A172 (cell line): ENCODE measurements at places on chromosomes 11 and 22. TPM values are rescaled to one million over a fixed set of nuclear protein-coding genes. Genes with fewer than 3 reads are reported as not detected.

DNA sequence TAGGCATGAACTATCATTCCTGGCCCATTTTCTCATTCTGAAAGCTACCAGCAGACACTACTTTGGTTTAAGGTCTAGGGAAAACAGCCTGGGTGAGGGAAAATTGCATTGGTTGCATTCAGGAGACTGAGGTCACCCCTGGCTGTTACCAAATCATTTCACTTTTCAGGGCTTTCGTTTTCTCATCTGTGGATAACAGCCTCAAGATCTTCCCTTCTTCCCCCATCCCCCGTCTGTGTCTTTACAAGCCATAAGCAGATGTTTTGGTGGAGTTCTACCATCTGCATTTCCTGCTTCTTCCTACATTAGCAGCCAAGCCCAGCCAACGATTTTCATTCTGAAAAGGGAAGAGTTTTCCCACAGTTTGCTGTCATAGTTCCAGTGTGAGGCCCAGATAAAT, 130.4 kb downstream of the HIPK3 start:
- no peak for DNase-seq

DNA sequence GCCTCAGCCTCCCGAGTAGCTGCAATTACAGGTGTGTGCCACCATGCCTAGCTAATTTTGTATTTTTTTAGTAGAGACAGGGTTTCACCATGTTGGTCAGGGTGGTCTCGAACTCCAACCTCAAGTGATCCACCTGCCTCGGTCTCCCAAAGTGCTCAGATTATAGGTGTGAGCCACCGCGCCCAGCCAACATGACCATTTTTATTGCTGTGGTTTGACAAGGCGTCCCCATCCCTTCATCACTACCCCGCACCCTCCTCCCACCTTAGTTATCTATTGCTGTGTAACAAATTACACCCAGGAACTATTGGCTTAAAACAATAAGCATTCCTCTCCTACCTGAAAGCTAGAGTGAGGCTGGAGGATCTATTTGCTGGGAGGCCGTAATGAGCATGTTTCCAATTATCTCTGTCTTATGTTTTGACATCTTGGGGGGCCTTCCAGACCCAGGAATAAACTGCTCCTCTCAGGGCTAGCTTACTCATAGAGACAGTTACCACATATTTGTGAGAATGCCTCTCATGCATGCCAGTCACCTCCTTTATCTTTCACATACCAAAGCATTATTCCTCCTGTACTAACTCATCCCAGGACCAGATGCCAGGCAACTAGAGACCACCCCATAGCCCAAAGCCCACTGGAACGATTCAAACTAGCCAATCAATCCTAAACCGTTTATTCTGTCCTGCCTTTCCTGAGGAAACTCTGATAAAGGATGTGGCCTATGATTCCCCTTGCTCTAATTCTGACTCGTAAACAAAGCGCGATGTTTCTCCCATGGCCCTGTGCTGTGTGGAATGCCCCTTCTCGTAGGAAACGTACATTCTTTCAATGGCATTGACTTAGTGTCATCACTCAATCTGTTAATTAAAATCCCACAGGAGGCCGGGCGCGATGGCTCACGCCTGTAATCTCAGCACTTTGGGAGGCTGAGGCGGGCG, 19.4 kb downstream of the SNU13 start:
- peak; percentile 82 for DNase-seq

The NCF4 gene
- total RNA-seq, result not detected in 2 replicates

DNA sequence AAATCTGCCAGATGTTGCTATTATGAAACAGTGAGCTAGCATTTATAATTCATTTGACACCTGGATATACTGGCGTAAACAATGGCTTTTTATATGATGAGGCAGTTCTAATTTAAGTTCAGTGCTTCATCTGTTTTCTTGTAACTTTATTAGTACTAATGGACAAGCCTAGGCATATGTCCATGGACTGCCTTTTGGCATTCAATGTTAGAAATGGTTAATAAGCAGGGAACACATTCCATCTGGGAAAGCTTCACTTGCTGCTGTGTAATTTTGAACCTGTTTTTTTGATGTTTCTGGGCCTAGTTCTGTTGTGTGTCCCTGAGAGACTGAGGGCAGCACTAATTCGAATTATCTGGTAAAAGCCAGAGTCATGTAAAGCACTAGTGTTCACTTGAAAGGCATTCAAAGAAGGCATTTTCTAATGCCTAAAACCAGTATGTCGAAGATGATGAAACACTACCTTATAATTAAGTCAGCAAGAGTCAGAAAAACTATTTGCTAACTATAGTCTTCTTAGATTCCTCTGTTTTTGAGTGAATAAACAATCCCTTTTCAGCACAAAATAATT, 138.5 kb downstream of the SWAP70 start:
- peak; percentile 35 for DNase-seq

- DNase-seq, result no peak
Observed at GRCh38 chr11:108593923-108594434, 411 bp upstream of the EXPH5 start.
